ENCODE measurements at places on chromosomes 3 and 15.

DNA sequence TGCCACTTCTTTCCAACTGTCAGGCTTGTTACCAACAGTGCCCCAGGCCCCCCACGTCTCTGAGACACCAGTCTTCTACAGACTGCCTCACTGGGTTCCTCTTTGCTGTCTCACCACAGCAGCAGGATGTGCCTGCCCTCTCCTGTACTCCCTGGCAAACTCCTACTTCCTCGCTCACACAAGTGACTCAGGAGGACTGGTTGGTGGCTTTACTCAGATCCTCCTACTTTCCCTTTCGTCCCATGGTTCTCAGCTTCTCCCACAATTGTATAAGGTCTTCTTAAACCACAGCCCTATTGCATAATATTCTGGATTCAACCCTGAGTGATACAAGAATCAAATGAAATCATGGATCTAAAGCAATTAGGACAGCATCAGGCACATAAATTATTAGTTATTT, 246.6 kb upstream of the PROK2 start:
- DNase-seq: no peak

GRCh38 chr15:25859838-25860645, 3.1 kb downstream of the ATP10A start:
- DNase-seq: no peak

- no peak for DNase-seq
Measured at GRCh38 chr3:45343947-45344346, 44.4 kb upstream of the LARS2 start.

DNA sequence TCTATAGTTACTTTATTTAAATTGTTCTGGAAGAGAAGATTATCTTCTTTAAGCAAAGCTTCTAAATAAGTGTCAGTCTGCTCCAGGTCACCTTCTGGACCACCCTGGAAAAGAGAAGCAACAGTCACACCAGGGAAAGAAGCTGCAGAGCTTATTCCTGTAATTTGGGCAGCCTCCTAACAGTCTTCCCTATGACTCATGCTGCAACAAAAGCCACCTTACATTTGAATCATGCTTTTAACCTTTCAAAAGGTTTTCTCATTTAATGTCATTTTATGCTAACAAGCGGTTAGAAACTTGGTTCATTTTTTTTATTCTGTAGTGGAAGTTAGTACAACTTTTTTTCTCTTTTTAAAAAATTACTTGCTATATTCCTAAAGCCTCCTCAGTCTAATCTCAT, 5.3 kb upstream of the GUCA1C start:
- DNase-seq: no peak

DNA sequence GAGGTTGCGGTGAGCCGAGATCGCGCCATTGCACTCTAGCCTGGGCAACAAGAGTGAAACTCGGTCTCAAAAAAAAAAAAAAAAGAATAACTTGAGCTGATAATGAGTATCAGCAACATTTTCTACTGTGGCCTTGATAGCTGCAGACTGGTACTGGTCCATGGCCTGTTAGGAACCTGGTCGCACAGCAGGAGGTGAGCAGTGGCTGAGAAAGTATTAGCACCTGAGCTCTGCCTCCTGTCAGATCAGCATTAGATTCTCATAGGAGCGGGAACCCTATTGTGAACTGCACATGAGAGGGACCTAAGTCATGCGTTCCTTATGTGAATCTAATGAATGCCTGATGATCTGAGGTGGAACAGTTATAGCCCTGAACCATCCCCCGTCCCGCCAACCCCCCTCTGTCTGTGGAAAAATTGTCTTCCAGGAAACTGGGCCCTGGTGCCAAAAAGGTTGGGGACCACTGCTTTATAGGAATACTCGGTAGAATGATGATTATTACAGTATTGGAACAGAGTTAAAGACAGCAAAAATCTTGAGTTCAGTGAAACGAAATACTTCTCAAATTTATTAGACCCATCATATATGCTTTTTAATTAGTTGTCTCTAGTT, 126.0 kb downstream of the ZNF609 start:
- no peak for DNase-seq

- DNase-seq: no peak
Measured at GRCh38 chr3:126290325-126290724, 66.9 kb downstream of the KLF15 start.

DNA sequence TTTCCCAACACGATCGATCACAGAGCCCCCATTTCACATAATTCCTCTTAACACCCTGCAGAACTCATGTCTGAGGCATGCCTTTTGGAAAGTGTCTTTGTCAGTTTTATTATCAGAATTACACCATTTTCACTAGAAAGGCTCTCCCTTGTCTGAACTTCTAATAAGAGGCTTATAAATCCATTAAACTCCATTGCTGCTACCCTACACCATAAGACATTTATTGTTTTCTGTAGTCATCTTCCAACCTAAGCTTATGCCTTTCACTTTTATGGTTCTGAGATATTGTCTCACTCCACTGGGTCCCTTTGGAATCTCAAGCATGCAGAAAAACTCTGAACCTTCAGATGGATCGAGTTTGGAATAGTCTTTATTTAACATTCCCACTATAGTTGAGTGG, 50.2 kb upstream of the TPM1 start:
- DNase-seq: no peak

DNA sequence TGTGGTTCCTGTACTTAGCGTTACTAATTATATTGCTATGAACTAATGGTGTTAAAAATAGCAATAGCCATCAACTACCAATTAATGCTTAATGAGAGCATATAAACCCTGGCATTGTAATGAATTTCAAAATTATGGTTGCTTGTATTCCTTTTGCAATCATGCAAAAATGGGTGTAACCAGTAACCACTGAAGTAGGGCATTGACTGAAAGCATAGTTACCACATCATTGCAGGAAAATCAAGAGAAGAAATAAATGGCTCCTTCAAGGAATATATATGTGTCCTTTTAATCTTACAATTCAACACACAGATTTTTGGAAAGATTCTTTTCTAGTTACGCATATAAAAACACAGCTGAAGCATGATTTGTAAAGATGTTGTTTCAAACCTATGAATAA, 328.3 kb upstream of the AGTR1 start:
- DNase-seq: no peak
